ENCODE measurements at places on chromosomes 2 and 18. TPM values are rescaled to one million over a fixed set of nuclear protein-coding genes. Genes with fewer than 3 reads are reported as not detected.

The ZSWIM2 gene
- total RNA-seq = 0.49 TPM

The TMEM198 gene
- total RNA-seq = 11.1 TPM

The PPP1R1C gene
- 0.49 TPM for total RNA-seq

The PPIG gene
- total RNA-seq = 35.7 TPM

The AFF3 gene
- total RNA-seq = 81.4 TPM

The ATP6V1B1 gene
- total RNA-seq = not detected

The SERPINB5 gene
- total RNA-seq = 0.49 TPM

The TMEM200C gene
- 20.4 TPM for total RNA-seq

The NAT8 gene
- not detected for total RNA-seq

The CD226 gene
- total RNA-seq = 0.74 TPM

The FBXO41 gene
- total RNA-seq = 30.0 TPM

The ABCB11 gene
- total RNA-seq = 0.25 TPM

The UPP2 gene
- total RNA-seq = 2.2 TPM

The IL36RN gene
- not detected for total RNA-seq

The SIX3 gene
- total RNA-seq = 0.49 TPM

The MALL gene
- total RNA-seq = 1.5 TPM

The SLC23A3 gene
- total RNA-seq = not detected

The NEMP2 gene
- total RNA-seq = 4.2 TPM

The AP1S3 gene
- 3.2 TPM for total RNA-seq

The COBLL1 gene
- total RNA-seq = 8.6 TPM

The RGPD6 gene
- total RNA-seq = 82.9 TPM

The CYP27C1 gene
- total RNA-seq = 3.4 TPM

The RND3 gene
- total RNA-seq = 116 TPM

The TMEM247 gene
- not detected for total RNA-seq

The TRABD2A gene
- under 0.01 TPM for total RNA-seq

The GBX2 gene
- total RNA-seq = not detected

The EHD3 gene
- 7.1 TPM for total RNA-seq

The ADAM23 gene
- 22.9 TPM for total RNA-seq

The TNFAIP6 gene
- 0.25 TPM for total RNA-seq

The SERPINB11 gene
- not detected for total RNA-seq

The DSG2 gene
- 3.2 TPM for total RNA-seq

The ANKRD30B gene
- total RNA-seq = not detected

The C1GALT1C1L gene
- not detected for total RNA-seq

The GREB1 gene
- 3.0 TPM for total RNA-seq

The TMEM150A gene
- total RNA-seq = 4.2 TPM

The TMEM169 gene
- total RNA-seq = 15.7 TPM

The FARP2 gene
- 23.1 TPM for total RNA-seq

The GAREM1 gene
- 38.1 TPM for total RNA-seq

The GALNT14 gene
- 10.1 TPM for total RNA-seq

The CAMKMT gene
- 4.4 TPM for total RNA-seq

The MTHFD2 gene
- total RNA-seq = 12.3 TPM

The DLX1 gene
- 20.2 TPM for total RNA-seq

The ECEL1 gene
- total RNA-seq = 1.5 TPM

The MC2R gene
- total RNA-seq = not detected

The FTCDNL1 gene
- total RNA-seq = 5.4 TPM

The RASGRP3 gene
- 5.4 TPM for total RNA-seq

The SERPINB4 gene
- not detected for total RNA-seq

Measured in temporal lobe (tissue), 4 donors.